Stimulated activated CD8-positive, alpha-beta memory T cell treated with anti-CD3 and anti-CD28 coated beads, Interleukin-15, amount 100 ng/mL, for 1 hour (primary cell): ENCODE measurements at places on chromosomes 3 and 15.

DNA sequence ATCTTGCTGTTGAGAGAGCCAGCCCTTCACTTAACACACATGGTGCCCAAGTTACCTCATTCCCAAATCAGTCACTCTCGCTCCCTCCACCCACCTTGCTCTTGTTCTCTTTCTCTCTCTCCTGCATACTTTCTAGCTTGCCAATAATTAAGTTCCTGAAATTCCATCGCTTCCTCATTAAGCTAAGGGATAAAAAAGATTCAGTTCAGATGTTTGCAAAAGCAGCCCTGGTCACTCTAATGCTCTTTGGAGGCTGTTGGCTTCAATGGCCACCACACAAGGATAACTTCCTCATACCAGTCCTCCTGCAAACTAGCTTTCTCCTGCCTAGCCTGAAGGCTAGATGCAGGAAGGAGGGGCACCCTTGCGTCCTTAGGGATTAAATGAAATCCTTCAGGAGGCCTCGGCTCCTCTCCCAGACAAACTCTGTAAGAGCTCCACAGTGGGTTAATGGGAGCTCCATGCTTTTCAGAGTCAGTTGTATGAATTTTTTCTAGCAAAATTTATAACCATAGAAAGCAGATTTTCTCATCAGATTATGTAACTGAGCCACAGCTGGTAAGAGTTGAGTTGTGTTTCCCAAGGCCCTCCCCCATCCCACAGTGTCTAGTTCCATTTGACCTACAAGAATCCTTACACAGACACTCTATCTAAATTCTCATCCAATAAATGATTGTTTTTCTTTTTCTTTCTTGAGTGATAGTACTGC is 176.6 kb upstream of the TRIM42 start:
- no peak for DNase-seq

DNA sequence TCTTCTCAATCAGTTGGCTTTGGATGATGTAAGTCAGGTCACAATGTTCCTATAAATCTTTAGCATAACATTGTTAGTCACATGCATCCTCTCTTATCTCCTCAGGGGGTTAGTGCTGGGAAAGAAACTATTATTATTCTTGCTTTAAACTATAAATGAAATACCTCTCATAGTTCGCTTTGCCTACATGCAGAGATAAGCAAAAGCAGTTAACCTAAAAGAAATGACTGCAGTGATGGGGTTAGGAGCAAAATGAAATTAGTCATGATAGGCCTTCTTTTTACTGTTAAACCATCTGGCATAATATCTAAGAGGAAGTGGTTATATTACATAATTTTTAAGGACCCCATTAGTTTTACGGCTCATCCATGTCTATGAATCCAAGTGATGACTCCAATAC is 91.7 kb upstream of the IGSF10 start:
- DNase-seq, result no peak

DNA sequence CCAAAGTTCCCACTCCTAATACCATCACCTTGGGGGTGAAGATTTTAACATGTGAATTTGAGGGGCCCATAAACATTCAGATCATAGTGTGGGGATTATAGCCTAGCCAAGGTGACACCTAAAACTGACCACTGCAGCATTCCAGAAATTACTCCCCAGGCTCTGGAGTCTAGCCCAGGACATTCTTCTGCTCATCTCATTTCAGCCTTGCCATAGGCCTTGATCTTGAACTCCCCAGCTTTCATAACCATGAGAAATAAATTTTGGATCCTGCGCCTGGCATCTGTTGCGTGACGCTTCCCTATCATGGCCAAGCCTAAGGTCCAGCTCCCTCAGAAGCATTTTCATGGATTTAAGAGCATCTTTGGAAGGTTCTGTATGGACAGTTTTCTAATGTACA is 502.9 kb upstream of the THBS1 start:
- DNase-seq, result no peak

GRCh38 chr3:175443682-175444081 is 584.5 kb downstream of the NAALADL2 start:
- DNase-seq, result no peak

DNA sequence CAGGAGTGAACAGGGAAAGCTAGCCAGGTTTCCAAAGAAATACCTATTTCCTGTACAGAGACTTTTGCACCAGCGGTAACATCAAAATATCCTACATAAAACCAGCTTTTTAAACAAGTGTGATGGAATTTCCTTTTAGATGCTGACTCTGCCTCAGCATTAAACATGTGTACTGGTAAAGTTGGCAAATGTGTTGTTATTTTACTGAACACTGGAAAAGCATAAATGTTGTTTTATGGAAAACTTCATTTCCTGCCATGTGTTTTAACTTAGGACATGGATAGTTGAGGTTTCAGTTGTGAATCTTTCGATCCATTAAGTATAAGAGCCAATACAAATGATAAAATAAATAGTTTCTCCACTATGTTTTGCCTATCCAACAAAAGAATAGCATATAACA is 15.7 kb downstream of the OXNAD1 start:
- DNase-seq, result no peak
